ENCODE measurements at places on chromosomes 1 and 21. TPM values are rescaled to one million over a fixed set of nuclear protein-coding genes. Genes with fewer than 3 reads are reported as not detected.
A peak's percentile ranks its signal among the peaks of the same experiment; 100 is the strongest.

Gene IER5
- total RNA-seq, result 41.3 TPM

DNA sequence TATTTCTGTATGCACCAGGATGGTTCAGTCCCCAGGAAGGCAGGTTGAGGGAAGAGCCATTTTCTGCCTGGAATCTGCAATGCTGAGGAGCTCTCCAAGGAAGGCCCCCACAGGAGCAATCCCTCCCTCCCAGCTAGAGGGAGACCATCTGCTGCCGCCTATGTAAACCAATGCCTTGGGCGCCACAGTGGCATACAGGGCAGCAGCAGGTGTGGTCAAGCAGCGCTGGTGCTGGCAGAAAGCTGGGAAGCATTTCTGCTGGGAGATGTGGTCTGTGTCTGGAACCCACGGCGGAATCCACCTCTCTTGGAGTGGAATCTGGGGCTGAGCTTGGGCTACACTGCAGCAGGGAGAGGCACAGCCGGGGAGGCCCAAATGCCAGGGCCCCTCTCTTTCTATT is 283.3 kb downstream of the RRAGC start:
- H3K36me3 ChIP-seq, result no peaks in the 10 kb centered on the region
- H3K4me3 ChIP-seq, result no peak overlapping the region
- no peak for DNase-seq
- peaks cover 5% of the 10 kb centered on the region for H3K4me1 ChIP-seq
- no peak overlapping the region for H3K27ac ChIP-seq

DNA sequence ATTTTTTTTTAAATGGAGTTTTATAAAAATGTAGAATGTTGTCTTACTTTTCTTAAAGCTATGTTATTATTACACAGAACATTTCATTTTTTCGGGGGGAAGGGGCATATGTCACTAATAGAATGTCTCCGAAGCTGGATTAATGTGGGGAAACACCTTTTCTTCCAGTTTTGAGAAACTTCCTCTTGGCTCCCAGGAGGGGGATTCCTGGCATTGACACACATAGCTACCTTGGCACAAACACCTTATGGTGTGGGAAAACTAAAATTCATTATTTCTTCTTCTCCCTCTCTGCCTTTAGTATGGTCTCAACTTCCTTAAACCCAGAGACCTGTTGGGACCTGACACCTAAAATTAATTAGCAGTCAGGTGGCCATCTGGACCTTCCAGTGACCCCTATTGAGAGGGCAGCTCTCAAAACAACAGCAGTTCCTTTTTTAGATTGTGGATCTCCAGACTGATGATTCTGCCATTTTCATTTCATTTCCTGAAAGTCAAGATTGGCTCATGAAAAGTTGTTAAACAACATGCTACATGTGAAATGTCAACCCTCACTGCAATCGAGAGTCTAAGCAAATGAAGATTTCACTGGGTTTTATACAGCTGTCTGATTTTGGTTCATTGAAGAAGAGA is 70.1 kb upstream of the EDEM3 start:
- DNase-seq, result no peak
- no peak overlapping the region for H3K4me3 ChIP-seq
- no peaks in the 10 kb centered on the region for H3K36me3 ChIP-seq
- no peak overlapping the region for H3K27ac ChIP-seq

Gene PGLYRP4
- total RNA-seq, result not detected

GRCh38 chr21:23119491-23119890 is 2121.3 kb downstream of the NCAM2 start:
- H3K36me3 ChIP-seq, result no peaks in the 10 kb centered on the region
- H3K27me3 ChIP-seq, result no peaks in the 10 kb centered on the region
- DNase-seq, result no peak
- H3K27ac ChIP-seq, result no peak overlapping the region
- no peaks in the 10 kb centered on the region for H3K4me1 ChIP-seq

- H3K36me3 ChIP-seq, result peaks cover 21% of the 10 kb centered on the region
- no peak overlapping the region for H3K27ac ChIP-seq
- no peaks in the 10 kb centered on the region for H3K27me3 ChIP-seq
- no peak overlapping the region for H3K4me3 ChIP-seq
- H3K4me1 ChIP-seq, result peaks cover 14% of the 10 kb centered on the region
Observed at GRCh38 chr1:167412920-167413319, 105.4 kb downstream of the CD247 start.

Gene CFHR3
- not detected for total RNA-seq

GRCh38 chr1:7753641-7754040 is 17.5 kb upstream of the VAMP3 start:
- H3K4me3 ChIP-seq, result peak overlapping the region; percentile 20
- H3K36me3 ChIP-seq, result no peaks in the 10 kb centered on the region
- peaks cover 10% of the 10 kb centered on the region for H3K27me3 ChIP-seq
- DNase-seq, result no peak
- peaks cover 29% of the 10 kb centered on the region for H3K4me1 ChIP-seq
- no peak overlapping the region for H3K27ac ChIP-seq

- H3K27me3 ChIP-seq, result peaks cover 47% of the 10 kb centered on the region
- no peak within 1 kb of the TSS for H3K27ac ChIP-seq
- no peak for DNase-seq
- peaks cover 28% of the 10 kb centered on the region for H3K4me1 ChIP-seq
- no peak within 1 kb of the TSS for H3K4me3 ChIP-seq
Observed at GRCh38 chr1:159204161-159205141, at the start of gene ACKR1. ACKR1 (plus strand) TSS chr1:159204875; CDS start chr1:159204960, 85 bp downstream.

DNA sequence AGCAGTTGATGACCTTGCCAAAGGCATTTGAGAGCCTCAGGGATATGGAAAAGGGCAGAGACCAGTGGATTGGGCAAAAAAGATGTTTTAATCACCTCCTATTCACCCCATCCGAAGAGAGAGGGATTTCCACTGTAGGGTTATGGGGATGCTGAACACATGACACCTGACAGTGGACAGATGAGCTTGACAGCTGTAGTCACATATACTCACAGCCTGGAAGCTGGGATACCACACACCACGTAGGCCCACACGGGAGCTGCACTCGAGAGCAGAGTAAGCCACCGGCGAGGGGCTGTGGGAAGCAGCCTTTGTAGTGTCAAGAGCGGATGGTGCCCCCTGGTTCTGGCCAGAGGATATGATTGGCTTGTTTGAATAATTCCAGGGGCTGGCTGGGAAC is 20.0 kb downstream of the ZBTB40 start:
- DNase-seq, result no peak
- H3K36me3 ChIP-seq, result peaks cover 4% of the 10 kb centered on the region
- H3K4me1 ChIP-seq, result peaks cover 29% of the 10 kb centered on the region
- no peaks in the 10 kb centered on the region for H3K27me3 ChIP-seq
- no peak overlapping the region for H3K27ac ChIP-seq

GRCh38 chr1:227942716-227943261 is 4.9 kb downstream of the WNT9A start:
- no peak for DNase-seq
- peaks cover 8% of the 10 kb centered on the region for H3K27me3 ChIP-seq
- no peak overlapping the region for H3K27ac ChIP-seq
- H3K4me1 ChIP-seq, result peaks cover 4% of the 10 kb centered on the region
- H3K36me3 ChIP-seq, result no peaks in the 10 kb centered on the region

GRCh38 chr1:8712413-8713231 is 104.8 kb downstream of the RERE start:
- H3K27me3 ChIP-seq, result peaks cover 2% of the 10 kb centered on the region
- no peak for DNase-seq
- H3K4me1 ChIP-seq, result peaks cover 21% of the 10 kb centered on the region
- no peaks in the 10 kb centered on the region for H3K36me3 ChIP-seq

GRCh38 chr1:111961773-111962565 is 27.5 kb downstream of the KCND3 start:
- no peaks in the 10 kb centered on the region for H3K4me1 ChIP-seq
- peaks cover 18% of the 10 kb centered on the region for H3K27me3 ChIP-seq
- H3K4me3 ChIP-seq, result no peak overlapping the region
- no peak overlapping the region for H3K27ac ChIP-seq
- no peaks in the 10 kb centered on the region for H3K36me3 ChIP-seq
- no peak for DNase-seq

DNA sequence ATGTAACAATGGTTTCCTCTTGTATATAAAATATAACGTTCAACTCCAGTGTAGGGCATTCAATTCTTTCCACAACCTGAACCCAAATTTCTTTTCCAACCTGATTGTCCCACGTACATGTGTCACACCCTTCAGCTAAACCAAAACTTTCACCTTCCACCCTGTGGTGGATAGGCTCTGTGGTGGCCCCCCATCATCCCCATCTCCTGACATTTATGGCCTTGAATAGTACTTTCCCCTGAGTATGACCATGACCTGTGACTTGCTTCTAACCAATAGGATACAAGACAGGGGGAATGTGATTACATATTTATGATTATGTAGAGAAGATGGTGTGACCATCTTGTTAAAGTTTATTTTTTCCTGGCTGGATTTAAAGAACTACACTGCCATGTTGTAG is 377.0 kb downstream of the PTPRC start:
- no peak overlapping the region for H3K27ac ChIP-seq
- peaks cover 7% of the 10 kb centered on the region for H3K4me1 ChIP-seq
- no peaks in the 10 kb centered on the region for H3K36me3 ChIP-seq
- H3K27me3 ChIP-seq, result no peaks in the 10 kb centered on the region

DNA sequence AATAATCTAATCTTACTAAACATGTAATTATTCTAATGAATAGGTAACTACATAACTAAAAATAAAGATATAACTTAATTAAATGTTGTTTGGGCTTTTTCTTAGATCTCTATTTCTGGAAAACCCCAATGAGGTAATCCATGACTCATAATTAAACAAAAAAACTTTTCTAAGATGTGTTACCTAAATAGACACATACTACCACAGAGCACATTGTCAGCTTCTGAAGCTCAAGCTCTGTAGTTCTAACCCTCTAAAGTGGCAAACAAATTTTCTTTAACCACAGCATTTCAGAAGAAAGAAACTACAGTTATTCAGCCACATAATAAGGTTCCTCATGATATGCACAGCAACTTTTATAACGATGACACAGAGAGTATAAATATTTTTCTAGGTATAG is 4.2 kb downstream of the OR6K3 start:
- DNase-seq, result no peak
- H3K36me3 ChIP-seq, result no peaks in the 10 kb centered on the region
- H3K4me3 ChIP-seq, result no peak overlapping the region
- H3K27me3 ChIP-seq, result peaks cover 32% of the 10 kb centered on the region
- peaks cover 8% of the 10 kb centered on the region for H3K4me1 ChIP-seq

Gene NEGR1
- not detected for total RNA-seq

DNA sequence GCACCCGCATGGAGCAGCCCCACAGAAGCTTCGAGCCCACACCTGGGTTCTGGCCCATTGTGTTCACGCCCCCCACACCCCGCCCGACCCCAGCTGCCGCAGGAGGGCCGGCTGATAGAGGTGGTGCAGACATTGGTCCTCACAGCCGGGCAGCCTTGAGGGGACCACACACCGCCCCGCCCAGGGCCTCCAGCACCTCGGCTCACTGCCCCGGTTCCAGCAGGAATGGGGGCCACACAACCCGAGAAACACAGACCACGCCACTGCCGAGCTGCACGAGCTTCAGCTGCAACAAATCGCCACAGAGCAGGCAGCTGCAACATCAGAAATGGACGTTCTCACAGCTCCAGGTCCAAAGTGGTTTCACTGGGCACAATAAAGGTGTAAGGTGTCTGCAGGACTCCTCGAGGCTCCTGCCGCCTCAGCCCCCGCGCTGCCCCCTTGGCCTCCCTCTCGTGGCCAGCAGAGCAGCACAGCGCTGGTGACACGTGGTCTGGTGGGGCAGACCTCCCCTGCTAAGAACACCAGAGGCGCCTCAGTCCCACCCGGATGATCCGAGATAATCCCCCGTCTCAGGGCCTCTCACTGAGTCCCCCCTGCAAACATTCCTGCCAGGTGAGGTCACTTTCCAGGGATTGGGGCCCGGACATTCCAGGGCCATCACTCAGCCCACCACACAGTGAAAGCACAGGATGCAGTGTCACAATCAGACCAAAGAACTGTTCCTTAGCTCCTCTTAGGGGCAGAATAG is 62.3 kb upstream of the ADARB1 start:
- H3K27me3 ChIP-seq, result peaks cover 28% of the 10 kb centered on the region
- H3K4me1 ChIP-seq, result peaks cover 4% of the 10 kb centered on the region
- no peak overlapping the region for H3K4me3 ChIP-seq
- no peak for DNase-seq

DNA sequence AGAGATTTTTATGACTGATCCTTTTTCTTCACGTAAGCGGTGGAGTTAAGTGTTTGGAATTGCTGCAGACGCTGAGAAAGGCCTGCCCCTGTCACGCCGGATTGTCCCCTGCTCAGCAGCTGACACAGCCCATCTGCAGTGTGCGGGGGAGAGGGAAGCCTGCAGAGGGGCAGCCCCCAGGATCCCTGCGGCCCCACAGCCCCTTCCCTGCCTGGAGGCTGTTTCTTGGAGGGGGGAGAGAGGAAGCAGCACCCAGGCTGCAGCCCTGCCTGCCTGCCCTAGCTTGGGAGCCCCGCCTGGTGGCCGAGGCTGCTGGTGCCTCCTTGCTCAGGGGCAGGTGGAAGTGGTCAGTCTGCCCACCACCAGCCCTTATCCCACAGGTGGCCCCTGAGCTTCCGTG is 50.7 kb downstream of the PRDM16 start:
- no peak for DNase-seq
- H3K27me3 ChIP-seq, result no peaks in the 10 kb centered on the region
- H3K36me3 ChIP-seq, result no peaks in the 10 kb centered on the region
- H3K27ac ChIP-seq, result no peak overlapping the region
- no peak overlapping the region for H3K4me3 ChIP-seq

DNA sequence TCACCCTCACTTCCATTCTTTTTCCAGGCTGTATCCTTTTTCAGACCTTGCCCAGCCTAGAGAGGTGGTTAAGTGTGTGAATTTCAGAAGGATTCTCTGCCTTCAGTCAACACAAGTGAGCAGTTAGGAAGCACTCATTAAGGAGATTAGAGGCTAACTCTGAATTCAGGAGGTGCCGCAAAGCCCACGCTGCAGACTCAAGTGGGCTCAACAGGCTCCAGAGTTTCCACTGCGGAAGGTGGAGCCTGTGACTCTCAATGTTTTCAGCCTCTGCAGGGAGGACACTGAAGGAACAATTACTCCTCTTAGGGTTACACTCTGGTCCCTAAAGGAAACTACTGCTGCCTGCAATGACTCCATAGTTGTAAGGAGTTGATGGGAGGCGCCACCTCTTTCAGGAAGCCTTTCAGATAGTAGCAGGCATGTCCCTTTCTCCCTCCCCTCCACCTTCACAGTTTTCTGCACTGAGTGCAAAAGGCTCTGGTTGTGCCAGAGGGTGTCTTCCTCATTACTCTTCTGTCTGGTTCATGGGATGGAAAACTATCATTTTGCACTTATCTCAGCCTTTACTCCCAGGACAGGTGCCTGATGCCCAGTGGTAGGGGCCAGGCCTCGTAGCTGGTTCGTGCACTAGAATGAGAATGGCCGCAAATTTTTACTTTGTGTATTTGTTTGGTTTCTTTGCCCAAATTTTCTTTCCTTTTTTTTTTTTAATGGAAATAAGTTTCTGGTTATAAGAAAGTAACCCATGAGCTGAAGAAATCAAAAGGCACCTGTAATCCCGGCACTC is 55.2 kb upstream of the SELENON start:
- DNase-seq, result no peak
- H3K4me3 ChIP-seq, result no peak overlapping the region
- peaks cover 9% of the 10 kb centered on the region for H3K4me1 ChIP-seq

All from activated CD8-positive, alpha-beta T cell treated with anti-CD3 and anti-CD28 coated beads for 36 hours (primary cell).